ENCODE measurements at places on chromosomes 13 and 19.

GRCh38 chr19:38494379-38494778 is 60.9 kb downstream of the RYR1 start:
- DNase-seq: no peak

- DNase-seq: no peak
These were observed 510.0 kb upstream of the KLF12 start for GRCh38 chr13:74644229-74644628.

GRCh38 chr13:107807306-107808073 is 407.8 kb downstream of the LIG4 start:
- no peak for DNase-seq

DNA sequence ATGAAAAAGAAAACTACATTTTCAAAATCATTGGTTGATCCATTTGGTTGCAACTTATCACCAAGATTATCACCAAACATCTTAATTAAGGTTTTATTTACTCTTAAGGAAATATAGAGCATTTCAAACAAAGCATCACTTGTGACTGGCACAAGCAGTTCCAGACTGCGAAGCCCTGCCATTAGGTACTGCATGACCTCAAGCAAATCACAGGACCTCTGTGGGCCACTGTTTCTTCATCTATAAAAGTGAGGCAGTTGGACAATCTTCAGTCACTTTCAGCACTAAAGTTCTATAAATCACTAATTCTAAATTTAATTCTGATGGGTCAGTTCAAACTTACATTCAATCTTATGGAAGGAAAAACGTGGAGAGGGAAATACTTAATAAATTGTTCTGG is 2.0 kb downstream of the ELF1 start:
- DNase-seq: peak; percentile 47

- DNase-seq: no peak
These were observed 799.1 kb upstream of the SPRY2 start for GRCh38 chr13:81139987-81140386.

GRCh38 chr19:45852145-45852750 is 10.7 kb downstream of the SYMPK start:
- DNase-seq: no peak

GRCh38 chr13:31012655-31013024 is 80.2 kb downstream of the TEX26 start:
- DNase-seq: no peak

GRCh38 chr19:29107831-29108230 is 105.1 kb downstream of the UQCRFS1 start:
- DNase-seq: no peak

Measured in AML-193 (cell line).